ENCODE measurements at places on chromosomes 2 and 18.

DNA sequence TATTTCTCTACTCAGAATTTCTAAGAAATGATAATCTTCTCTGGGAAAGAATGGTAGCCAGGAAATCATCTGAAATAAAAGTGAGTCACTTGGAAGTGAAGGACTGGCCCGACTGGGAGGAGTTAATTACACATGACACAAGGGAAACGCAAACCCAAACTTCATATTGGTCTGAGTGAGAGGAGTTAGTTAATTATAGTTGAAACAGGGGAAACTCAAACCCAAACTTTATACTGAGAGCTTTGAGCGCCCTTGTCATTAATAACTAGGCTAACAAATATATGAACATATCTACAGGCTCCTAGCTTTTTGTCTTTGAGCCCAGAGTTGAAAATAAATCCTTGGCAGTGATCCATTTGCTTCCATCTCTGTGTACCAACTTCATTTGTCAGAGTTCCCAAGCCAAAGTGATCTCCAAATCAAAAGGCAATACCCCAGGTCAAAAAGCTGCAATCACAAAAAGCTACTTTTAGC is 187.8 kb upstream of the COL3A1 start:
- peak; percentile 39 for DNase-seq

DNA sequence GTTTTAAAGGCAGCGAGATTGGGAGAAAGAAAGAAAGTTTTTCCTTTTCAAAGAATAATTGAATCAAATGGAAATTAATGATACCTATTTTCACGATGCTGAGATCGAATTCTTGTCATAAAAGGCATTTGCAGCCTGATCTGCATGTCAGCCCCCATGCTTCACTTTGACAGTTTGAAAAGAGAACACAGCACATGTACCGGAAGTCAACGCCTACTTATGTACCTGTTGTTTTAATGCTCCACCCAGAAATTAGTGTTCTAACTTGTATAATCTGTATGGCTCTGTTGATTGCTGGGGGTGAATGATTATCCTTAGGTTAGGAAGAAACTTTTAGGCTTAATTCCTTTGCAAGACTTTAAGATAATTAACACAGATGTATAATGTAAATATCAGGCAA is 31.0 kb downstream of the EEF1B2 start:
- DNase-seq, result no peak

GRCh38 chr2:79320871-79321270 is 161.3 kb upstream of the REG3A start:
- DNase-seq, result no peak

DNA sequence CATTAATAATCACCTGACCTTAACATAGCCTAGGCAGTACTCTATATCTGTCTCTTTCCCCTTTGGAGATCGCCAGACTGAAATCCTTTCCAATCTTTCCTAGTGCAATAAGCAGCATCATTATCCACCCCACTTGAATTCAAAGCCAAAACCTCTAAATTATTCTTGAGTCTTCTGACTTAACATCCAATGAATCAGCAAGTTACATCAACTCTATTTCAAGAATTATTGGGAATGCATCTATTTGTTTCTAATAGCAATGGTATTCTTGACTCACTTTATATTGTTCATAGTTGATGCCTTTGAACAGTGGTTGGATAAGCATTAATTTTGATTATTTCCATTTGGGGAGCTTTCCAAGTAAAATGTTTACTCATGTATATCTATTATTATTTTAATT is 144.8 kb downstream of the ZNF804A start:
- DNase-seq, result no peak

- DNase-seq, result no peak
Measured at GRCh38 chr18:28177828-28178635, 1.1 kb upstream of the CDH2 start.

DNA sequence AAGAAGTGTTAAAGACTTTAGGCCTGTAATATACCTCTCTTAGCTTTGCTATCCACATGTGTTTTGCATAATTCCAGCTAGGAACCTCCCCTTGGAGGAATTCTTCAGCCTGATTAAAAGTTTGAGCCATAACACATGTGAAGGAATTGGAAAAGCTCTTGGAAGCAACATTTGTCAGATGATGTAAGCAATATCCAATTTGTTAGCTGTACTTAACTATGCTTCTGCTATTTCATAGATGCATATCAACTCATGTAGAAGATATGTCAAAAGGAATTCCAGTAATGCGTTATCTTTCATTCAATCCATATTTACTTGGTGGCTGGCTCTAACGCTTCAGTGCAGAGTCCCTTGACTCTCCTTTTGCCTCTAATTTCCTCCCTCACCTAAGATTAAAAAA is 46.2 kb downstream of the PKP4 start:
- peak; percentile 35 for DNase-seq

- no peak for DNase-seq
Measured at GRCh38 chr2:127000937-127001336, 102.2 kb downstream of the TEX51 start.

DNA sequence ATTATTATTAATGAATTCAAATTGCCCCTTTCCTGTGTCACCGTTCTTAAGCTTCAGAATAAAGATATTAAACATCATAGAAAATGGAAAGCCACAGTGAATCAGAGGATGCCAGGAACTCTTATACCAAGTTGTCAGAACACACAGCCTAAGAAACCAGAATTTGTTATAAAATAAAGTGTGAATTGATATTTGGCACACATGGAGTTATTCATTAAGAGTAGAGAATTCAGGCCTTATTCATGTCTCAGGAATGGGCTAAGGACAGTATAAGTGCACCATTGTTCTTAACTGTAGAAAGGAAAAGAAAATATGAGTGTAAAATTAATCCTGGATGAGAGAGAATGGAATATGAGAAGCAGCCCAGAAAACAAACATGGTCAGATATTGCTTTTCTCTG is 86.7 kb upstream of the ATP8B1 start:
- no peak for DNase-seq

DNA sequence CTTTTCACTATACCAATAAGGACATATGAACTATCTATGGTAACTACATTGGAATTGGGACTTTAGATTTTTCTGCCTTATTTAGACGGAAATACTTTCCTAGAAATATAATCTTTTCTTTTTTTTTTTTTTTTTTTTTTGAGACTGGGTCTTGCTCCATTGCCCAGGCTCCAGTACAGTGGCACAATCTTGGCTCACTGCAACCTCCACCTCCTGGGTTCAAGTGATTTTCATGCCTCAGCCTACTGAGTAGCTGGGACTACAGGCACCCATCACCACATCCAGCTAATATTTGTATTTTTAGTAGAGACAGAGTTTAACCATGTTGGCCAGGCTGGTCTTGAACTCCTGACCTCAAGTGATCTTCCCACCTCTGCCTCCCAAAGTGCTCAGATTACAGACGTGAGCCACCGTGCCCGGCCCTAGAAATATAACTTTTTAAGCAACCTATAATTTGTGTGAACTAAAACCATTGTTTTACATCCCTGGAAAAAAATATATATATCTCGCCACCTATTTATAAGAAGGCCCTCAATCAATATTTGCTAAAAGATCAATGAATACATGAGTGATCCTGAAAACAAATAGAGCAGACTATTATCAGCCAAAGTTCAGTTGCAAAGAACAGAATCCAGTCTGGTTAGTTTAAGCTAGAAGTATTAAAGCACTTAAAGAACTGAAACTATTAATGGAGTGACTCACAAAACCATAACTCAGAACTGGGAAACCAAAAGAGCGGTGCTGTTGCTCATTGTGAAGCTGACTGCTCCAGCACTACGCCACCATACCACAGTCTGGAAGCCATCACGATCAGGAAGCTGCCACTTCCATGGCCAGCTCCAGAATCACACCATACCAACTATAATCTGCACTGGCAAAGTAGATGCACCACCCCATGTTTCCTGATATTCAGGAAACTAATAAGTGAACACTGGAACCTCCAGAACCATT is 8.4 kb upstream of the HNRNPLL start:
- no peak for DNase-seq

GRCh38 chr2:164224007-164224406 is 397.3 kb downstream of the GRB14 start:
- DNase-seq, result no peak

GRCh38 chr18:72458271-72458670 is 85.9 kb downstream of the CBLN2 start:
- DNase-seq, result no peak

DNA sequence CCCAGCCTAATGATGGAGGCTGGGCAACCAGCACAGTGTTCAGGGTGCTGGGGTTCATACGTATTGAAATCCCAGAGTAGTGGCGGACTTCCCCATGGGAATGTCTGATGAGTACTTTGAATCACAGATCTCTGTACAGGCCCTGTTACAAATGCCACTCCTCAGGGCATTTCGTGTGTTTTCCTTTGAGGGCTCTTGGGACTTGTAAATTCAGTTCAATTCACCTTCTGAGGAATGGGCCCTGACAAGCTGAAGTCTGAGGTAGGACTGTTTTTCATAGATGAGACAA is 288 bp upstream of the RDH14 start:
- DNase-seq, result no peak

GRCh38 chr2:180554330-180554729 is 426.1 kb upstream of the UBE2E3 start:
- DNase-seq, result no peak

DNA sequence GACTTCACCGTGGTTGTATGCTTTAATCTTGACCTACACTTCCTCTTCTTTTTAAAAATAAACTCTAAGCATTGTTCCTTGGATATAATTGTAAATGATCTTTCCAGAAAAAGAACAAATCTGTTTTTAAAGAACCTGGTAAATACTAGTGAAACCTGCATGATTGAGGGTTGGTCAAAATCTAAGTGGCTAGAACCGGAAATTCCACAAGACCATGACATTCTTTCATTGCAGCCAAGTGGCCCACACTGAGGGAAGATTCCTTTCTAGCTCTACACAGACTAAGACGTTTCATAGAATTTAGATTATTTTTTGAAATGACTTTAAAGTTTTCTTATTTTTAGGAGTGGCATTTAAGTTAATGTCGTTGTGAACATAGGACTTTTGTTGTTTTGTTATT is 356.7 kb downstream of the NYAP2 start:
- DNase-seq, result no peak
